Activated CD4-positive, alpha-beta T cell treated with anti-CD3 and anti-CD28 coated beads for 36 hours (primary cell): ENCODE measurements at places on chromosomes 16 and 17.

DNA sequence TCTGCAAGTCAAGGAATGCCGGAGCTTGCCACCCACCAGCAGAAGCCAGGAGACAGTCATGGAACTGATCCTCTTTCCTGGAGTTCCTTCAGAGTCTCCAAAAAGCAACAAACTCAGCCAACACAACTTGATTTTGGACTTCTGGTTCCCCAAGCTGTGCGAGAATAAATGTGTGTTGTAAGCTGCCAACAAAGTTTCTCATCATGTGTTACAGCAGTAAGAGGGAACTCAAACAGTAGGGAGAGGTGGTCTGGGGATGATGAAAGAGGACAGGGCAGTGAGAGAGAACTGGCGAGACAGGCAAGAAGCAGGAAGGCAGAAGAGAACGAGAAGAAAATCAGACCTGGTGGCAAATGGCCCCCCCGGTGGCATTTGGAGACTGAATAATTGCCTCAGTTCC is 204.9 kb downstream of the MAF start:
- DNase-seq, result no peak
- peaks cover 3% of the 10 kb centered on the region for H3K27me3 ChIP-seq
- no peak overlapping the region for H3K27ac ChIP-seq
- no peaks in the 10 kb centered on the region for H3K4me1 ChIP-seq

GRCh38 chr16:56989988-56990387 is 631 bp downstream of the NLRC5 start:
- DNase-seq, result no peak
- H3K27ac ChIP-seq, result peak overlapping the region; percentile 99
- peak overlapping the region; percentile 98 for H3K4me3 ChIP-seq
- no peaks in the 10 kb centered on the region for H3K27me3 ChIP-seq

DNA sequence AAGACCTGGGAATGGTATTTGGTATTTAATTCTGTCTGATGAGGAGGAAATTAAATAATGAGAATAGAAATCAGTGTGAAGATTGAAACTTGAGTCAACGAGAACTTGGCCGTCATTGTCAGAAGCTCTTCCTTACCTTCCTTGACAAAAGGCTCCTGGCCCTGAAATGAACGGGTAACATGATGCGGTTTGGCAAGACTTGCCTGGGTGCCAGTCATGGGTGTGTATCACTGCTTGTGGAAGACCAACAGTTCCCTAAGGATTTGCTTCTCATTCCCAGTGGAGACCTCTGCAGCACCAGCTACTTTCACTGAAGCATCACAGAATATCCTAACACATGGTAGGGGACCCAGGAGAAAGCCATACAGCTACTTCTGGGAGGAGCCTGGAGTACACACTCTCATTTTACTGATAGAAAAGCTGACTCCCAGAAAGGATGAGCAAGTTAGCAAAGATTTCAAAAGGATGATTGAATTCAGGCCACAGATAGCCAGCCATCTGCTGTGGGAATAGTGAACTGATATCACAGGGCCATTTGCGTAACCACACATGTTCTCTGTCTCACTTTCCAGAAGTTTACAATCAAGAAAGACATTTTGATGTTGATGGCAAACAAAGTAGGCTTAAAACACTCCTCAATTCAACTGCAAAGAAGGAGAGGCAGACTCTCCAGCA is 258.1 kb upstream of the SALL1 start:
- DNase-seq, result no peak
- no peak overlapping the region for H3K4me3 ChIP-seq
- H3K36me3 ChIP-seq, result no peaks in the 10 kb centered on the region
- no peaks in the 10 kb centered on the region for H3K27me3 ChIP-seq
- H3K4me1 ChIP-seq, result no peaks in the 10 kb centered on the region
- no peak overlapping the region for H3K27ac ChIP-seq

DNA sequence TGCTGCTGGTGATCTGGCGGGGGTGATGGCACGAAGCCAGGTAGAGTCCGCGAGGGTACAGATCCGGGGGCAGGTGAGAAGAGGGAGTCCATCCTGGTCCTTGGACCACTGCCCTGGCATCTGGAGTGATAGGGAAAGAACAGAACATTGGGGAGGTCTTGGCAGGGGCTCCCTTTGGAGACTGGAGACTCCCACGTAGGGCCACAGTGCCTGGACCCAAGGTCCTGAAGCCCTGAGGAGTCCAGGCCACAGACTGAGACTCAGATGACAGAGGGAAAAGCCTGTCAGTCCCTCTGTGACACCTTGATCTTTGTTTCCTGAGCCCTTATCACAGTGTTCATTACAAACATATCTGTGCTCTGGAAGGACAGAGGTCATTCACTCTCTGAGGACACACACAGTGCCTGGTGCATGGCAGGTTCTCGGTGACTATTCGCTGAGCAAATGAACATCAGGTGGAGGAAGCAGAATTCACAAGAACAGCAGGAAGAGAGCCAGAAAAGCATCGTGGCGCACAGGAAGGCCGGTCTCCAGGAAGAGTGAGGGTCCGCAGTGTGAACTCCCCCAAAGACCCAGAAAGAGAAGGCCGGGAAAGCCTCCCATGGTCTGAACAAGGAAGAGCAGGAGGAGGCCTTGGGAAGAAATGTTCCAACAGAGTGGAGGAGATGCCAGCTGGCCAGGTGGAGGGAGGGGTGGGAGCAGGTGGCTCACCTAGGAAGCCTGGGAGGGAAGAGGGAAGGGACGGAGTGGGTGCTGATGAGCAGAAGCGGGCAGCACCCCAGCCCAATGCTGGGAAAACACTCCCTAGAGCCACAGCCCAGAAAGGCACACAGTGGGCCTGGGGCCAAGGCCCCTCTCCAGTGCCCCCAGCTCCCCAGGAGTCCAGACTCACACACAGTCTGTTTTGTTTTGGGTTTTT is 20.5 kb downstream of the PEMT start:
- H3K36me3 ChIP-seq, result no peaks in the 10 kb centered on the region
- no peaks in the 10 kb centered on the region for H3K27me3 ChIP-seq
- no peak overlapping the region for H3K4me3 ChIP-seq
- no peak for DNase-seq
- H3K27ac ChIP-seq, result no peak overlapping the region

GRCh38 chr17:66076546-66077190 is 115.3 kb downstream of the CEP112 start:
- H3K36me3 ChIP-seq, result peaks cover 1% of the 10 kb centered on the region
- H3K4me3 ChIP-seq, result no peak overlapping the region
- no peak overlapping the region for H3K27ac ChIP-seq
- DNase-seq, result no peak
- no peaks in the 10 kb centered on the region for H3K27me3 ChIP-seq

DNA sequence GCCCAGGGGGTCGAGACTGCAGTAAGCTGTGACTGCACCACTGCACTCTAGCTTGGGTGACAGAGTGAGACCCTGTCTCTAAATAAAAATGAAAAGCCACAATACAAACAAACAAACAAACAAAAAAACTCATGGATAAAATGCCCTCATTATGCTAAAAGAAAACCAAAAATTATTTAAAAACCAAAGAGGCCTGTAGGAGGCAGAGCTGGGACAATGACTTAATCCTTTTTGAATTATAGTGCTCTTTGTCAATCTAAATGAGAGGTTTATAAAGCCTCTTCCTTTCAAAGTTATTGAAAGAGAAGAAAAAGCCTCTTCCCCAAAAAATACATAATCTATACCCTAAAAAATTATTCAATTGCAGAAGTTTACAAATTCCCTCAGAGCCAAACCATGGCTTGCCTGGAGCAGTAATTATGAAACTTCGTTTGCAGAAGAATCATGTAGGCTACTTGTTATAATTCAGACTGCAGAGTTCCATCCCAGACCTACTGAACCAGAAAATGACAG is 18.5 kb downstream of the CRLF3 start:
- peak overlapping the region; percentile 82 for H3K27ac ChIP-seq

- DNase-seq, result no peak
- H3K4me1 ChIP-seq, result no peaks in the 10 kb centered on the region
- no peak overlapping the region for H3K27ac ChIP-seq
- no peak overlapping the region for H3K4me3 ChIP-seq
- peaks cover 3% of the 10 kb centered on the region for H3K27me3 ChIP-seq
- no peaks in the 10 kb centered on the region for H3K36me3 ChIP-seq
These were observed 224.3 kb downstream of the HS3ST4 start for GRCh38 chr16:25916037-25916436.

DNA sequence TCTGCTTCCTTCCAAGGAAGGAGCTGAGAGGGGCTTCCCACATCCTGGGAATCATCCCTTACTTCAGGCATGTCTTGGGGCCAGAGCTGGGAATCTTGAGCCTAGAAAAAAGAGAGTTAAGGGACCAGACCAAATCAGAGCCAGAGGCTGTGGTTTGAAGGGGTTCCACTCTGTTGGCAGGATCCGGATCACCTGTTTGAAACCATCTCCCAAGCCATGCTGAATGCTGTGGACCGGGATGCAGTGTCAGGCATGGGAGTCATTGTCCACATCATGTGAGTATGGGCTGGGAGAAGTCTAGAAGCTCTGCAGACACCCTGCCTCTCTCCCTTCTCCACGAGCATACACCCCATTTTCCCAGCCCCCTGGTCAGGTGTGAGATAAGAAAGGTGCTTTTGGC is 9.7 kb downstream of the PSMB3 start:
- H3K27me3 ChIP-seq, result no peaks in the 10 kb centered on the region
- peaks cover 4% of the 10 kb centered on the region for H3K4me1 ChIP-seq

GRCh38 chr16:23357761-23358290 is 55.7 kb downstream of the SCNN1B start:
- no peaks in the 10 kb centered on the region for H3K36me3 ChIP-seq
- H3K4me1 ChIP-seq, result no peaks in the 10 kb centered on the region
- no peak overlapping the region for H3K4me3 ChIP-seq
- DNase-seq, result no peak
- H3K27ac ChIP-seq, result no peak overlapping the region
- peaks cover 3% of the 10 kb centered on the region for H3K27me3 ChIP-seq

- H3K36me3 ChIP-seq, result no peaks in the 10 kb centered on the region
- H3K27ac ChIP-seq, result no peak overlapping the region
- no peaks in the 10 kb centered on the region for H3K4me1 ChIP-seq
- DNase-seq, result no peak
- peaks cover 14% of the 10 kb centered on the region for H3K27me3 ChIP-seq
- H3K4me3 ChIP-seq, result no peak overlapping the region
These were observed 17.0 kb downstream of the VAT1L start for GRCh38 chr16:77805398-77805797.

- H3K36me3 ChIP-seq, result no peaks in the 10 kb centered on the region
- no peaks in the 10 kb centered on the region for H3K4me1 ChIP-seq
- H3K27ac ChIP-seq, result no peak overlapping the region
These were observed 355.3 kb downstream of the TOX3 start for GRCh38 chr16:52191531-52192134.

- no peak for DNase-seq
- peaks cover 10% of the 10 kb centered on the region for H3K4me1 ChIP-seq
- no peak overlapping the region for H3K4me3 ChIP-seq
- no peak overlapping the region for H3K27ac ChIP-seq
- H3K27me3 ChIP-seq, result no peaks in the 10 kb centered on the region
These were observed 114.5 kb downstream of the CPPED1 start for GRCh38 chr16:12688951-12689850.

- H3K27ac ChIP-seq, result no peak overlapping the region
- no peak overlapping the region for H3K4me3 ChIP-seq
- no peaks in the 10 kb centered on the region for H3K27me3 ChIP-seq
- peaks cover 1% of the 10 kb centered on the region for H3K4me1 ChIP-seq
These were observed 25.6 kb downstream of the PIK3R6 start for GRCh38 chr17:8841844-8842243.

DNA sequence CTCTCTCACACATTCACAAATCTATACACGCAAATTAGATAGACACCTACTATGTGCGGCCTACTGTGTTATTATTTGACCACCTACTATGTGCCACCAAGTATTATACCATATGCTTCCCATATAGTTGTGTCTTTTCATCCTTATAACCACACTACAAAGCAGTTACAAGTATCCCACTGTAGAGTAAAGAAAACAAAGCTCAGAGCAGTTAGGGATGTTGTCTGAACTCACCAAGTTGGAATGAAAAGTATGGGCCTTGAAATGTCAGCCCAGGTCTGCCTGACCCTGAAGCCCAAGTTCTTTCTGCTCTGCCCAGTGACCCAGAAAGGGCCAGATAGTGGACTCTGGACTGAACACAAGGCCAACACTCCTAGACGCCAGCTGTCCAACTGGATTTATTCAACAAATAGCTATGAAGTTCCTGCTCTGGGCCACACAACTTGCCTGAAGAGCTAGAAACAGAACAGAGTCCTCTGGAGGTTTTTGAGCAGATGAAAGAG is 8.5 kb downstream of the KRT37 start:
- no peaks in the 10 kb centered on the region for H3K4me1 ChIP-seq
- DNase-seq, result no peak
- H3K27me3 ChIP-seq, result no peaks in the 10 kb centered on the region
- H3K27ac ChIP-seq, result no peak overlapping the region
- no peak overlapping the region for H3K4me3 ChIP-seq
- no peaks in the 10 kb centered on the region for H3K36me3 ChIP-seq
